Muscle of back (tissue), 13 donors: ENCODE measurements at places on chromosomes 13 and 19. TPM values are rescaled to one million over a fixed set of nuclear protein-coding genes. Genes with fewer than 3 reads are reported as not detected.

ZNF681 gene
- 2.9 TPM for polyA plus RNA-seq

IL11 gene
- 0.20 TPM for polyA plus RNA-seq

LGI4 gene
- polyA plus RNA-seq, result 10.7 TPM

GFY gene
- not detected for polyA plus RNA-seq

KCNN4 gene
- polyA plus RNA-seq, result 0.54 TPM
